Renal cortex interstitium (tissue), 15 donors: ENCODE measurements at places on chromosomes 6 and 20.

GRCh38 chr20:57672164-57672563 lies 37.7 kb downstream of the PMEPA1 start:
- DNase-seq, result no peak

DNA sequence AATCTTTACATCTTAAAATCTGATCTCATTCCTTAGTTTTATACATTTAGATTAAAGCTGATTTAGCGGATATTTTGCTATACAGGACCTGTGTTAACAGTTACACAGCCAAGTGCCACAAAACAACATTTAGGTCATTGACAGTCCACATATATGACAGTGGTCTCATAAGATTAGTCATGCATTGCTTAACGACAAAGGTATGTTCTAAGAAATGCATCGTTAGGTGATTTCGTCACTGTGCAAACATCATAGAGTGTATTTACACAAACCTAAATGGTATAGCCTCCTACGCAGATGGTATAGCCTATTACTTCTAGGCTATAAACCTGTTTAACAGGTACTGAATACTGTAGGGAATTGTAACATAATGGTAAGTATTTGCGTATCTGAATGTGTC lies 21.6 kb downstream of the ADGRG6 start:
- no peak for DNase-seq

DNA sequence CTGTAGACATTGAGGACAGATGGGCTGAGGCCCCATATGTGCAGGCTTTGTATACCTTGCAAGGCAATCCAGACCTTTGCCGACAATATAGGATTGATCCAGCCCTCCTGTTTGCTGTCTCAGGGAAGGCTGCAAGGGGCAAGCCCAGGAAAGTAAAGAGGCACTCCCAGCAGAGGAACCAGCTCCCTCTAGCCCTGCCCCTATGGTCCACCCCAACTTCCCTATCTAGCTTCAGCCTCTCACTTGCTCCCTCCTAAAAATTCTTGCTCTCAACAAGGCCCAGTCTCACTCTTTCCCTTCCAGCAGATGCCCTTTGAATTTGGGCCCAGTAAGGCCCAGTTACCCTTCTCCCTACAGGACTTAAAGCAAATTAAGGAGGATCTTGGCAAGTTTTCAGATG lies 92.6 kb downstream of the JARID2 start:
- DNase-seq, result no peak

- DNase-seq, result no peak
These were observed 41.8 kb downstream of the KIF16B start for GRCh38 chr20:16531485-16531884.

DNA sequence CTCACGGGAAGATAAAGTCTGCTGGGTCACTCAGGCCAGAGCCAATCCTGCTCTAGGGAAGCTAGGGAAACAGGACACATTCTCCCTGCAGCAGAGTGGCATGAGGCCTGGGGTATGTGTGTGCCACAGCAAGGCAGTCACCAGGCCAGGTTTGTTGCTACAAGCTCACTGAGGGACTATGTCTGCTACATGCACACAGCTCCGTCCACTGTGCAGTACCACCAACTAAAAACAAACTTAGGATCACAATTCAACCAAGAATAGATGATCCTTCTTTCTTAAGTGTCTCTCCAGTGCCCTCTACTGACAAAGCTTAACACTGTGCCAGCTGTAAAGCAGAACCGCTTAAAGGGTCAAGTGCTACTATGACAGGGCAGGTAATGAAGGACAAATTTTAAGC lies 192.5 kb downstream of the PTPRK start:
- no peak for DNase-seq

- no peak for DNase-seq
These were observed 269.6 kb downstream of the KHDC1L start for GRCh38 chr6:72955666-72956065.

GRCh38 chr6:4777394-4777935 lies 1.3 kb downstream of the CDYL start:
- DNase-seq, result no peak

DNA sequence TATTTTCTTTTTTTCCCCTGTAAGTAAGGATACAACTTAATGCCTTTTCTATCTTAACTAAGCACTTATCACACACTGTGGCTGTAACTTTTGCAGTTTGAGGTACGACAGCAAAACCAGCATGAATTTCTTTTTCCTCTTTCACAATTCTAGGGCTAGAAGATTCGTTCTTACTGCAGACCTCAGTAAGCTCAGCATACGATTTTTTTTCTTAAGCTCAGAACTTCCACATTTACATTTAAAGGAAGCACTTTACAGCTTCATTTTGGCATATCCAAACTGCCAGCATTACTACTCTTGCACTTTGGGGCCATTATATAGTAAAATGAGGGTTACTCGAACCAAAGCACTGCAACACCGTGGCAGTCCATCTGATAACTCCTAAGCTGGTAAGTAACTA lies 889 bp upstream of the CHMP4B start:
- DNase-seq, result no peak

DNA sequence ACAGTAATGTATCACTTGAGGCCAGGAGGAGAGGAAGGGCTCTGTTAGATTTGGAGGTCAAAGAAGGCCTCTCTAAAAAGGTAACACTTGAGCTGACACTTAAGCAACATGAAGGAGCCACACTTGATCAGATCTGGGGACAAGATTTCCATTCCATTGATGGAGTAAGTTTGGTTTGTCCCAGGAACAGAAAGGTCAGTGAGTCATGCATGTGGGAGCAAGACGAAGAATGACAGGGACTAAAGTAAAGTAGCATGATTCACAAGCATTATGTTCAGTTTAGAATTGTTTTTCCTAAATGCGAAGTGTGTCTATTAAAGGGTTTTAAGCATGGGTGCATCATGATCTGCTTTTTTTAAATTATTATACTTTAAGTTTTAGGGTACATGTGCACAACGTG lies 47.4 kb downstream of the COL21A1 start:
- no peak for DNase-seq

GRCh38 chr20:62761759-62762131 lies 34.5 kb upstream of the MRGBP start:
- no peak for DNase-seq

DNA sequence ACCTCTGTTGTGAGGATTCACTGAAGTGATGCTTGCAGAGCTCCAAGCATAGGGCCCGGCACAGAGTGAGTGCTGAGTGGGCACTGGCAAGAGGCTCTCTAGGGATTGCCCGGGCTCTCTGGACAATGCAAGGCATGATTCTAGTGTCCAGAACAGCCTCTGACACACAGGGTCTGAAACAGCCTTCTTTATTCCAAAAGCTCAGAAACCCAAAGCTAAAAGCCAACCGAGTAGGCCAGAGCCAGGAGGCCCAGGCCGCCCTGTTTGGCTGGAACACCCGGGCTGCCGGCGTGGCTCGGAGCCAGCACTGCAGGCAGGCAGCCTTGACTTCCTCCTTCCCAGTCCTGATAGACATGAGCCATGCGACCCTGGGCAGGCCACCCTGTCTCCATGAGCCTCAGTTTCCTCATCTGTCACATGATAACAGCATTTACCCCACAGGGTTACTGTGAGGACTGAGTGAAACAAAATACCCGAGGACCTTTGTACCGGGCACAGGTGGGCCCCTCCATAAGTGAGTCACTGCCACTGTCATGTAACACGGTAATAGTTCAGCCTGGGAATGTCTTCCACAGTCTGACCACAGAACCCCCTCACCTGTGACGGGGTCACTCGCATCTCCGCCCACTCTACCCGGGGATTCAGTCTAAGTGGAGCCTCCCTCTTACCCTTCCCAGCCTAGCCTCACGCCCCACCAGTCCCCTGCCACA lies 51.5 kb downstream of the PTPRT start:
- DNase-seq, result no peak

DNA sequence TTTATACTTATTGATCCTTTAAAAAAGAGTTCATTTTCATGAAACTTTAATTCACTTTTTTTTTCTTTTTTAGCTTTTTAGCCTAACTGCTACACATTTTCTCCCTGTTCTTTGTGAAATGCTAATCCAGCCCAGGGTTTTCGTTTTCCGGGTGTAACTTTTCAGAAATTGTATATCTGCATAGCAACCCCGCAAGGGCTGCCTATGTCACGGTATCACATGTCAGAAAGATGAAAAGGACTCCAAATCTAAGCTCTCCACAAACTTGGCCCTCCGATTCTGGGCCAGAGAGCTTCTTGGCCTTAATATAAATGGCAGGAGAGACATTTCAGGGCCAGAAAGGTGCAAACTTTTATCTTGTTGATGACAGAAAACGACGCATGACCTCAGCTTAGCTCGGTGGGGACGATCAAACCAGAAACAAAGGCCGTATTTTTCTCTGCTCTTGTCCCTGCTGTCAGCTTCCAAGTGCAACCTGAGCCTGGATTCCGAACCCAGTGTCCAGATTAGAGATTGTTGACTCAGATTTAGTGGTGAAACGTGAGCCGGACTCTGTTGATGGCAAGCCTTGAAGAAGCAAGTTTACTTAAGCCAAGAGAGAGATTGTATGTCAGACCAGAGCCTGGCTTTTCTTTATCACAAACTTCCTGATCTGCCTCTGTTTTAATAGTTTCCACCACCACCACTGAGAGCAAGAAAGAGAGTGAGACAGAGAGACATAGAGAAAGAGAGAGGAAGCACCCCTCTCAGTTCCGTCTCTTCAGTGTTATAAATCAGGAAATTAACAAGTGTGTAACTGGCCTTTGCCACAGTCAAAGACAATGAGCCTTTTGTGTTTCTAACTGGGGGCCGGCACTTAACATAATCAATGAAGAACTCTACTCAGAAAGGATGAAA lies 157.8 kb downstream of the SCML4 start:
- no peak for DNase-seq

GRCh38 chr6:166803471-166803870 lies 152.9 kb downstream of the RNASET2 start:
- DNase-seq, result no peak

DNA sequence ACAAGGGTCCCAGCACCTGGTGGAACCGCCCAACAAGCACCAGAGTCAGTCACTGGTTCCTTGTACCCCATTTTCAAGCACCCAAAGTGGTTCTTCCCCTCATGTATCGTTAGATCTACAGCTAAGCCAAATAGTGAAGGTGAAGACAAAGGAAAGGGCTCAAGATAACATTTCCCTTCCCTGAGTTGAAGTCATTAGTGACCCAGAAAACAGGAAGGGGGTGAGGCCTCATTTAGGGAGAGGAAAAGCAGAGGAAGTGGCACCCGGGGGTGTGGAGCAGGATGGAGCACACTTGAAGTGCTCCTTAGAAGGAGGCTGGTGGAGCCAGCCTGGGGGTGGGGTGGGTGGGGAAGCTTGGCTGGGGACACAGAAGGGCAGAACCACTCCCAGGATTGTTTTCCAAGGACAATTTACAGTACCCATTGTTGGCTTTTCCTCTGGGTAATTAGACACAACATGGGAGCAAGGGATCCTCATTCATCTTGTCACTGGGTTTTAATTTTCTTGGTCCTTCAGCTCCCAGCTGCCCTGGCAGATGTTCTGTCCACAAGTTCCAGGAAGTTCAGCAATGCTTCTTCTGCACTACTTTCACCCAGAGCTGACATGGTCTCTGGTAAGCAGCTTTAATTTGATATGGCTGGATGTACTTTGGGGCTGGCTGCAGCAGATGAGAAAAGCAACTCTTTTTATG lies 73.3 kb upstream of the CD93 start:
- DNase-seq, result no peak

DNA sequence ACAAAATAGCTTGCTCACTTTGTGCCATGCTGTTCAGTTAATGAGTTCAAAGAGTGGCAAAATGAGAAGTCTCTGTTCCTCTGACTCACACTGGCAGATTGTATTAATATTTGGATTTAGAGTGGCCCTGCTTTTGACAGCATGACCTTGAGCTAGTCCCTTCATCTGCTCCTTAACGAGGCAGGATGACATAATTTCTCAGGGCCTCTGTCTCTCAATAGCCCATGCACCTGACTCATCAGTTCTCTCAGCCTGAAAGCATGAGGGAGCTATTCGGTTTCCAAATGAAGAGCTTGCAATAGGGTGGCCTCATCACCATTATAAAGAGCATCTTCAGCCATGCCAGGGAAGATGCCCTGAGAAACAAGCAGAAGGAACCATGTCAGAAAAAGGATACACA lies 38.2 kb downstream of the CAP2 start:
- no peak for DNase-seq

DNA sequence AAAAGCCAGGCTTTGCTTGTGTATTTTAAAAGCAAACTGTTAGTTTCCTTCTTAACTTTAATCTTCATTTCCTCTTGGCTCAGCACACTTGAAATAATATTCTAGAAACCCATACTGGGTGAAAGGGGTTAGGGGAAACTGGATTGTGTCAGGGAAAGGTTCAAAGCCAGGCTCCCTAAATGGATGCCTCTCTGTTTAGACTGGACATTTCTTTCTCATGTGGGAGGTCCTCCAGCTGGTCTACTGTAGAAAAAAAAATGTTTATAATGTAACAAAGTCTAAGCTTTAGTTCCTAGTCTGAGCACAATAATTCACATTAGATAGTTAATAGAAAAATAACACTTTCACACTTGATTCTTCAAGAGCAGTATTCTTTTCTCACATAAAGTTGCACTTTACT lies 89.0 kb upstream of the AKIRIN2 start:
- no peak for DNase-seq

GRCh38 chr20:47544852-47545251 lies 43.2 kb downstream of the NCOA3 start:
- DNase-seq, result no peak

DNA sequence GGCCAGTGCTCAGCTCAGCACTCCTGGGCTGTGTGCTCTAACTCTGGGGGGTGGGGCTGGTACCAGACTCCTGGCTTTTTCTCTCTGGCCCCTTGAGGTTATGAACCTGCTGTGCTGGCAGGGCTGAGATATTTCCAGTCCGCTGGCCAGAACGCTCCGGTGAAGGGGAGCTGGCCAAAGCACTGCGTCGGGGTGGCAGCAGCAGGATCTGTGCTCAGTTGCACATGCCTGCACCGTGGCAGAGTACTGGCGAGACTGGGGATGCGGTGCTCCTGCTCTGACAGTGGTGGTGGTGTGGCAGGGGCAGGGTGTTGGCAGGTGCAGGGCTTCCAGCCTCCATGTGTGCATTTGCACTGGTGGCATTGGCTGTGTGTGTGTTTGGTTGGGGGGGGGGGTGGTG lies 374.4 kb downstream of the PHF3 start:
- no peak for DNase-seq

- no peak for DNase-seq
These were observed 490.7 kb upstream of the BTBD3 start for GRCh38 chr20:11426948-11427347.

DNA sequence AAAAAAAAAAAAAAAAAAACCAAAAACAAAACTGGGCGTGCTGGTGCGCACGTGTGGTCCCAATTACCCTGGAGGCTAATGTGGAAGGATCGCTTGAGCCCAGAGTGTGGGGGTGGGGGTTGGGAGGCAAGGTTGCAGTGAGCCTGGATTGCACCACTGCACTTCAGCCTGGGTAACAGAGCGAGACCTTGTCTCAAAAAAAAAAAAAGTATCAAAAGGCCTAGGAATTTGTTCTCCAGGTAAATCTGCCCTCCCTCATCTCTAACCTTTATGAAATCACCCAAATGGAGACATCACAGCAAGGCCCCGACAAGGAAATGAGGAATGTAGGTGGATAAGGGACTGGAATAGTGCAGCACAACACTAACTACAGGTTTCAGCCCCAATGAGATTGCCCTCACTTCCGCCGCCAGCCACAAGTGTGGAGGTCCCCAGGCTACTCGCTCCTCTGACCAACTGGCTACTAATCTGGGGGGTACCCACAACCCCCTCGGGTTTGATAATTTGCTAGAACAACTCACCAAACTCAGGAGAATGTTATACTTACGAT lies 36.8 kb upstream of the DDR1 start:
- no peak for DNase-seq

- no peak for DNase-seq
These were observed 9.2 kb upstream of the GTF2H4 start for GRCh38 chr6:30898750-30899360.
